ENCODE measurements at places on chromosomes 1 and 21.

DNA sequence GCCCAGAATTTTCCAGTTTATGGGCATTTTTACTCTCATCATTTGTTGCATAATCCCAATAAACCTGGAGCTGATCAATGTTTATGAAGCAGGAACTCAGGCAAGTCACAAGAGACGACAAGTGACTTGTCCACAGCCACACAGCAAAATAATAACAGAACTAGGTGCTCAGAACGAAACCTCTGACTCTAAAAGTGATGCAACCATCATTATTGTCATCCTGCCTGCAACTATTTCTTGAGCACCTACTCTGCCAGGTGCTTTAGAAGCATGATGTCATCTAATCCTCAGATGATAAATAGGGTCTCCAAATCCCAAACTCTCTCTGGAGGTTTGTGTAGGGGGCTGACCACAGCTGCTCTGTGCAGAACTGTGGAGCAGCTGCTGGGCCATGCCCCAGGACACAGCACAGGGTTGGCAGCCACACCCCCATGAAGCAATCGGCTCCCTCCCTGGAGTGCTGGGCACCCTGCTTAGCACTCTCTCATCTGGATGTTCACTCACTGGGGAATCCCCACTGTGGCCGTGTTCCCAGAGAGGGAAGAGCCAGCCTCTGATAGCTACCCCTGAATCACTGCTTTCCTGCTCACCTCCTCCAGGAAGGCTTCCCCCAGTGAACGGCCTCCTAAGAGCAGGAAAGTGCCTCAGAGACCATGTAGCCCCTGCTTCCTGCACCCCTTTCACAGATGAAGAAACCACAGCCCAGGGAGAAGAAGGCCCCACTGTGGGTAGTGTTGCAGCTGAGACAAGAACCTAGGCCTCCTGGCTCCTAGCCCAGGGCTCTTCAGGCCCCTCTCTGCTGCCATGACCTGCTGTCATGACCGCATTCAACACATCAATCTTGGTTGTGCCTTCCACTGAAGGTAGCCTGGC is 2.1 kb downstream of the TTC22 start:
- peak; percentile 74 for DNase-seq

DNA sequence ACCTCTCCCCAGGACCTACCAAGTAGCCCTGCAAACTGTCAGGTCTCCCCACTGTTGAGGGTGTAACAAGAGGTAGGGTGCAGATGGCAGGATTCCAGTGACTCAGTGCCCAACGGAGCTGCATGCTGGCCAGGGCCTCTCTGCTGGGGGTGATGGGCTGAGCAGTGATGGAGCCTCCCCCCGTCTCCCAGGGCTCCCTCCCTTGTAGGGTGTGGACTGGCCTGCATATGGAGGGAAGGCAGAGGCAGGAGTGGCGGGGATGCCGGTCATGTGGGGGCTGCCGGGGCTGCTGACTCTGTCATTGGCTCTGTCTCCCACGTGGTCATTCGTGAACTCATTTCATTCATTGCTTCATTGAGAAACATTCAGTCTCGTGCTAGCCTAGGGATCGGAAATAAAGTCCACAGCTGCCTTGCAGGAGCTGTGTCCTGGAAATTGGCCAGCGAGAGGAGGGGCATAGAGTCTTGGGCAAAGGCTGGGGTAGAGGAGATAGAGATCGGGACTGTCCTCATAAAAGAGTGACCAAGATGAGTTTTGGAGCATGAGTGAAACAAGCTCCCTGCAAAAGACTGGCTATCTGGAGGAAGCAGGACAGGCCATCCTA is 22.9 kb upstream of the DISP3 start:
- DNase-seq, result no peak

DNA sequence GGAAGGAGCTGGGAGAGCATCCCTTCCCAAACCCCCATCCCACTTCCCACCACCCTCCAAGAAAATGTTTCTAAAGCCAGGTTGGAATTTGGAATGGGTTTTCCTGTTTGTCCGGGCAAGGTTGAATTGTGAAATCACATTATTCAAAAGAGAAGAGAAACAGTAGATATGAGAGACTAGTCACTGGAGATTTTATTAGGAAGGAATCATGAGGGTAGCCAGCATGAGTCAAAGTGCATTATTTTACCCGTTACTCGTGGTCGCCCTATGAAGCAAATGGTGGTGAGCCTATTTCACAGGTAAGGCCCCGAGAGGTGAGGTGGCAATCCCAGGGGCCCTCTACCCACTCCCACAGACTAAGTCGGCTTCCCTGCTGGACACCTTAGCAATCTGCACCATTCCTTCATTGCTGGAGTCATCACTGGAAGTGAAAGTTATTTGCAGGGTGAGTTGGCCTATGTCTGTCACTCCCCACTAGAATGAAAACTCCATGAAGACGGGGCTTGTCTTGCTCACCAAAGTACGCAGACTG is 52.8 kb downstream of the TOMM20 start:
- DNase-seq, result no peak

DNA sequence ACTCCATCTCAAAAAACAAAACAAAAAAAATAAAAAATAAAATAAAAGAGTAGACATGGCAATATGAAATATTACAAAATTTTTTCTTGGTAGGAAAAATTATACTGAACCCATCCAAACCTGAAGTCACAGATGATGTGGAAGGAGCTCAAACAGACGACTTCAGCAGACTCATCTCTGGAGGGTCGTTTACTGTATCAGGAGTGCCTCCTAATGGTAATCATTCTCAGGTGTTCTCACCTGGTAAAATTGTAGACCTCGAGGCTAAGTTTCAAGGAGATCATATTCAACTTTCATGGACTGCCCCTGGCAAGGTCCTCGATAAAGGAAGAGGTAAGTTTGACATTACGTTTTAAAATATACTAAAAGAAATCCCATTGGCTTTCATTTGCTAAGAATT is 54.3 kb upstream of the SH3GLB1 start:
- DNase-seq, result no peak

GRCh38 chr1:203120325-203121153 is 7.0 kb upstream of the ADORA1 start:
- no peak for DNase-seq

DNA sequence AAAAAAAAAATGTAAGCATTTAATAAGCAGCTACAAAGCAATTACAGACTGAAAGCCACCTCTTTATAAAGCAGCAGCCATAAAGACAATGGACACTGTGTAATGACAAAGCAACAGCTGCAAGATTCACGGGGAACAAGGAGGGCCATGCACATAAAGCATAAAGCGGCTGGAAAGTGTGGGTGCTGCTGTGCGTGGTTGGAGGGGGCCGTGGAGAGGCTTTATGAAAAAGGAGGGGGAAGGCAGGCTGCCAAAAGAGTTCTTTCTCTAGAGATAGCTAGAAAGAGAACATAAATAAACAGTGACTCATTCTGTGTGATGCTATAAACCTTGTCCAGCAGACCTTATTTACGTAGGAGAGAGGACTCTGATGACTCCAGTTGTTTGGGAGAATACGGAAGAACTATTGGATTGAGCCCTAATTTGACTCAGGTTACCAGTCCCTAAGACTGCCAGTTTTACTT is 49.3 kb downstream of the ADAMTS1 start:
- no peak for DNase-seq

- DNase-seq, result no peak
These were observed 8.8 kb upstream of the RNPC3 start for GRCh38 chr1:103516693-103517092.

- no peak for DNase-seq
These were observed 2.5 kb downstream of the OLFML2B start for GRCh38 chr1:162021124-162021523.

DNA sequence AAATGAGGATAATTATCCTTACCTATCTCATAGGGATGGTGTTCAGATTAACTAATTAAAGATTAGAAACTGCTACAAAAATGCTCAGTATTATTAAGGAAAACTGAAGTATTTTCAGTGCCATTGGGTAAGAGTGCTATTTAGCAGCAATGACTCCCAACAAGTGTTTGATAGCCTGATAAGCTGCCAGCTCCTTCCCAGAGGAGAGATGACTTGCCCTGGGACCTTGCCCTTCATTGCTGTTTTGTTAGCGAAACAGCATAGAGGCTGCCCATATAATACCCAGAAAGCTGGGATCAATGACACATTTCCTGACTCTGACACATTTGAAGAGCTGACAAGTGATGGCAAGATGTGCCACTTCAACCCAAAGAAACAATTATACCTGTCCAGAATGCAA is 592.2 kb downstream of the ADGRL2 start:
- DNase-seq, result no peak

DNA sequence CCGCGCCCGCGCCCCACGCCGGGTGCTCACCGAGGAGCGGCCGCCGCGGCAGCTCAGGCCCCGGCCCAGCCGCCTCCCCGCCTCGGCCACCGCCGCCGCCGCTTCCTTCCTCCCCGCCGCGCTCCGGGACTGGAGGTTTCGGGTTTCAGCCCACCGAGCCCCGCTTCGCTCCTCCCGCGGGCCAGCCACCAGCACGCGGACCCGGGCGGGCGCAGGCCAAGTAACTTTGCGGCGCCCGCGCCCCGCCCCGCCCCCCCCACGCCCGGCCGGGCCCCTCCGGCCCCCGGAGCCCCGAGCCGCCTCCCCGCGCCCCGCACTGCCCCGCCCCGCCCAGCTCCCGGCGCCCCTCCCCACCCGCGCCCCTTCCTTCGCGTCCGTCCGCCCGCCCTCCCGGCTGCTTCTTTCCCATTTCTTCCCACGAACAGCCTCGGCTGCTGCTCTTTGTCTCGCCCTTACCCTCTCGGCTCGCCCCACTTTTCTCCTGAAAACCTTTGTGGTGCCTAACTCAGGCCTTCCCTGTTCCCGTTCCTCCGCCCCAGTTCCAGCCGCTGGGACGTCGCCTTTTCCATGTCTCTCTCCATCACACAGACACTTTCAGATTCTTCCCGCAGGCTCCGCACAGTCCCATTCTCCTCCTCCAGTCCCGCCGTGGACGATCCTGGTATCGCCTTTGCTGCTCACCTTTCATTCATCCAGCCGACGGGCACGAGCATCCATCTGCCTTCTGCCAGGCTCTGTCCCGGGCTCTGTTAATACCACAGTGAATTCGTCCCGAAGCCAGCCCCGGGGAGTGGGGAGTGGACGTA is at the start of gene GPR161:
Gene GPR161, minus strand, starts transcription at position 222 of the 806 bp plus-strand sequence. CDS start 32,080 bp downstream, outside the sequence.
- peak; percentile 66 for DNase-seq

DNA sequence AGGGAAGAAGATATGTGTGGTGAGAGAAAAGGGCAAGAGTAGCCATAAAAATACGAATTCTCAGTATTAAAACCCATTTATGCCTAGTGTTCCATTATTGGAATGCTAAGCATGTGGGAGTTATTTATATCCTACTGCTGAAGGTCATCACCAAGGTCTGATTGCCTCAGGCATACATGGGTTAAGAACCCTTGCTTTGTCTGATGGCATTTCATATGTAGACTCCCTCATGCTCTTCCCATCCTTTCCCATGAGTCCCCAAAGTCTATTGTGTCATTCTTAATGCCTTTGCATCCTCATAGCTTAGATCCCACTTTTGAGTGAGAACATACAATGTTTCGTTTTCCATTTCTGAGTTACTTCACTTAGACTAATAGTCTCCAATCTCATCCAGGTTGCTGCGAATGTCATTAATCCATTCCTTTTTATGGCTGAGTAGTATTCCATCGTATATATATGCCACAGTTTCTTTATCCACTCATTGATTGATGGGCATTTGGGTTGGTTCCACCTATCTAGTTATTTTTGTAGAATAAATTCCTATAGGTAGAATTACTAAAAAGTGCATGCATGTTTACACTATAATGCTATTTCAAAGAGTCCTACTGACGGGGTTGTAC is 172.5 kb downstream of the DYRK1A start:
- DNase-seq, result no peak

GRCh38 chr1:119779869-119780356 is 11.2 kb upstream of the HMGCS2 start:
- no peak for DNase-seq

GRCh38 chr1:231792634-231793033 is 166.0 kb downstream of the DISC1 start:
- DNase-seq, result no peak

GRCh38 chr1:31987135-31987619 is 26.5 kb upstream of the KHDRBS1 start:
- no peak for DNase-seq

All from activated effector memory CD4-positive, alpha-beta T cell treated with anti-CD3 and anti-CD28 coated beads, Interleukin-2, amount 50 U/mL, for 16 hours (primary cell).